H9 (cell line): ENCODE measurements at places on chromosomes 12 and 14.

- DNase-seq: no peak
Measured at GRCh38 chr14:59093902-59094301, 94.6 kb upstream of the DAAM1 start.

DNA sequence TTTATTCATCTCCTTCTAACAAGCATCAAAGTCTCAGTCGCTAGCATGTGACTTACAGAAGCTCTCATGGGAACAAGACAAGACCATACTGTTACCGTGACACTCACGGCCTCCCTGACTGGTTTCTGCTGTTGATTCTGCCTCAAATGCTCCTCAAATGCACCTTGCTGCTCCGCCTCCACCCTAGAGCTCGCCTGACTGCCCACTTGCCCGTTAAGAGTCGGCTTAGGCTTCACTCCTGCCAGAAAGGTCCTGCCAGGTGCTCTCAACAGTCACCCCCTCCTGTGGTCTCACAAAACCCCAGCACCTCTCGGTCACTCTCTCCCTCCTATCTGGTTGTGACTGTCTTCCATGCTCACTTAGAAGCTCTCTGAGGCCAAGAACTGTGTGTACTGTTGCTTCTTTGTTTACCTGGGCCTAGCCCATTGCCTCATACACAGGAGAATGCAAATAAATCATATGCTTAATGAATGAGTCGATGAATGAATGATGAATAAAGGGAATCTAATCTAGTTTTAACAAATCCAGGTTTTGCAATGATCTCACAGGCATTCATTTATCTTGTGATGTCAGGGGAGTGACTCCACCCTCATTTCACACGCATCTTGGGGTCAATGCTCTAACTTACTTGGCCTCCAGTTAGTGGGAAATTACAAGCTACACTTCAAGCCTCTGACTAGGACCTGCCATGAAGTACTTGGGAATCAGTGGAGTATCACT is 41.3 kb downstream of the SSH1 start:
- DNase-seq: no peak

DNA sequence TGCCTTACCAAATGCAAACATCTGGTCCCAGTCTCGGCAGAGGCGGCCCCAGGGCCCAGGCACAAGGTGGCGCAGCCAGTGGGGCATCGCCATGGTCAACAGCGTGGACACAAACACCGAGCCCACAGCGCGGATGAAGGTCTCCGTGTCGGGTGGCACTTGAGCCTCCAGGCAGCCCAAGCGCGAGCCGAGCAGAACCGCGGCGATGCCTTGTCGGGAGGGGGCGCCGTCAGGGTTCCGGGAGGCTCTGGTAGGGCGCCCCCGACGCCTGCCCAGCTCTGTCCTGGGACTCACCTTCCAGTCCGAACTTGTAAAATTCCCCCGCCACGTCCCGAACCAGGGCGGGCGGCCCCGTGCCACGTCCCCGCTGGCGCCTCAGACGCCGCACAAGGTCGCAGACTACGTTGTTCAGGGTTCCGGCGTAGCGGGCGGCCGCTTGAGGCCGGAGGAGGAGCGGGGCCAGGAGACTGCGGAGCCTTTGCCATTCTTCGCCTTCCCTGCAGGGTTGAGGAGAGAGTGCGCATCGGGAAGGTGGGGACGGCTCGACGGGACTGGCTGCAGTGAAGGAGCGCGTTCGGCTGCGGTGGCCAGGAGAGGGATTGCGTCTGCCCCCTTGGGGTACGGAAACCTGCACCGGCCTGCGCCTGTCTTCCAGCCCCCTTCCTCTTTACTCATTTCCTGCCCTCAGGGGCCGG is 1.7 kb downstream of the CYP27B1 start:
- DNase-seq: peak; percentile 78

DNA sequence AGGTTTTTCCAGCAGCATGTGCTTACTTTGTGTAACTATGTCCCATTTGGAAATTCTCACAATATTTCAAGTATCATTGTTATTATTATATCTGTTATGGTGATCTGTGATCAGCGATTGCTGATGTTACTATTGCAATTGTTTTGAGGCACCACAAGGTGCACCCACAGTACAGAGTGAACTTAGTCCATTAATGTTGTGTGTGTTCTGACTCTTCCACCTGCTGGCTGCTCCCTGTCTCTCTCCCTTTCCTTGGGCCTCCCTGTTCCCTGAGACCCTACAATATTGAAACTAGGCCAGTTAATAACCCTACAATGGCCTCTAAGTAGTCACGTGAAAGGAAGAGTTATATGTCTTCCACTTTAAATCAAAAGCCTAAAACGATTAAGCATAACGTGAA is 153.9 kb downstream of the PIK3C2G start:
- no peak for DNase-seq

DNA sequence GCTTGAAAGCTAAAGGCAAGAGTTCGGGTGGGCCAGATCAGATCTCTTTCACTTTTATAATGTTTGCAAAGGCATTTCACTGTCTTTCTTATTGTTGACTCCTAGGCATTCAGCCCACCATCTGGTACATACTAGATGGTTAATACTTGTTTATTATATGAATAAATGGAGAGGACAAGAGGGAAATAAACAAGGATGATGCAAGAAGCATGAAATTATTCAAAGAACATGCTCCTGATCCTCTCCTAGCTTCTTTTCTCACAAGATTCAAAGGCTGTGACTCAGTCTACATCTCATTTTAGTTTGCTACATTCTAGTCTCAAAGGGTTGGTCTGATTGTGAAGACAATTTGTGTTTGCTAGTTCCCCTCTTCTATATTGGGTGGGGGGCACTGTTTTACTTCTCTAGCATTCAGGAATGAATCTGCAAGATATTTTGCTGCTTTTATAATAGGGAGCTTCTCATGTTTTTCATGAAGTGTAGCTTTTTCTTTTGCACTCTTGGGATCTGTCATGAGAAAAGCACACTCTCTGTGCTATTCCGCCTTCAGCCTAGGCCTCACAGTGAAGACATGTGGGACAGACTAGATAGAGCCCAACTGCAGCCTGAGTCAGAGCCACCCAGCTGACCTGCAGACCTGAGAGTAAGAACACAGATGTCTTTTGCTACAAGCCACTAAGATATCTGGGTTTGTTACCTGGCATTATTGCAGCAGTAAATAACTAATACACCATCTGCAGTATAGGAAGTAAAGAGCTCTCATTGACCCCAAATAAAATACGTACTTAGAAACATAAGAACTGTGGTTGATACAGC is 65.7 kb downstream of the PTHLH start:
- no peak for DNase-seq

DNA sequence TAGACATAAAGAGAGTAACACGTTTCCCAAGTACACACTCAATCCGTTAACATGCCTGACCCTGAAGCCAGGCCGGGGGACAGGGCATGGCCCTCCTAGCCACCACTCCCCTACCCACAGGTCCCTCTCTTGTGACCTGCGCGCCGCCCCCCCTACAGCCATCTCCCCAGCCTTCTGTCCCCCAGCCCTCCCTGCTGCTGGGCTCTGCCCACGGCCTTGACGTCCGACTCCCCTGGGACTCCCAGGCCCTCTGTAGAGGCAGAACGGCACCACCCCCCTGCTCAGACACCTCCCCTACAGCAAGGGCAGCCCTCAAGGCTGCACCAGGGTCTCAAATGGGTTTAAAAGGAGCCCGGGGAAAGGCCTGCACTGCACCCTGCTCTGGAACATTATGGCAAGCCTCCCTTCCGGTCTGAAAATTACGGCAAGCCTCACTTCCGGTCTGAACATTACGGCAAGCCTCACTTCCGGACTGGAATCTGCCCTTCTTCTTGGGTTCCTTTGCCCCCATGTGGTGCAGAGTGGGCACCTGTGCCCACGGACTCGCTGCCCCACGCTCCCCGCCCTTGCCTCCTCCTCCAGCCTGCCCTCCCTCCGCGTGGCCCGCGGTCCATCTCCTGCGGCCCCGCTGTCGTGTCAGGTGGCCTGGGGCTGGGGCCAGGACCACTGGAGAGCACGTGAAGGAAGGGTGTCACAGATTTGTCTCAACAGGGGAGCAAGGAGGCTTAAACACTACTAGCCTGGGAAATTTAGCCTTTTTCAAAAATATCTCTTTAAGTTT is 77.6 kb downstream of the MOK start:
- DNase-seq: no peak

DNA sequence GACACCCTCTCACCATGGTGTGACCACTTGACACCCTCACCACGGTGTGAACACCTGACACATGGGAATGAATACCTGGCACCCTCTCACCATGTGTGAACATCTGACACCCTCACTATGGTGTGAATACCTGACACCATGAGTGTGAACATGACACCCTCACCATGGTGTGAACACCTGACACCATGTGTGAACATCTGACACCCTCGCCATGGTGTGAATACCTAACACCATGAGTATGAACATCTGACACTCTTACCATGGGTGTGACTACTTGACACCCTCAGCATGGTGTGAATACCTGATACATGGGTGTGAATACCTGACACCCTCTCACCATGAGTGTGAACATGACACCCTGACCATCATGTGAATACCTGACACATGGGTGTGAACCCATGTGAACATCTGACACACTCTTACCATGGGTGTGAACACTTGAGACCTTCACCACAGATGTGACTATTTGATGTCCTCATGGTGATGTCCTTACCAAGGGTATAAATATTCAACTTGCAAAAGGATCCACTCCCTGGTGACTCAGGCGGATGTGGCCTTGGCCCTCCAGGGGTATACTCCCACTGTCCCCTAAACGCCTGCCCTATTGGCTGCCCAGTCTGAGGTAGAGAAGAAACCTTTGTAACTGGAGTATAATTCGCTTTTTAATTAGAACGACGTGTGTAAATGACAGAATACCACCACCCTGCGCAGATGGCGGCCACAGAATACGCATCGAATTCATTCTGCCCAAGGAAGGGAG is 29.1 kb downstream of the RFLNA start:
- DNase-seq: no peak

DNA sequence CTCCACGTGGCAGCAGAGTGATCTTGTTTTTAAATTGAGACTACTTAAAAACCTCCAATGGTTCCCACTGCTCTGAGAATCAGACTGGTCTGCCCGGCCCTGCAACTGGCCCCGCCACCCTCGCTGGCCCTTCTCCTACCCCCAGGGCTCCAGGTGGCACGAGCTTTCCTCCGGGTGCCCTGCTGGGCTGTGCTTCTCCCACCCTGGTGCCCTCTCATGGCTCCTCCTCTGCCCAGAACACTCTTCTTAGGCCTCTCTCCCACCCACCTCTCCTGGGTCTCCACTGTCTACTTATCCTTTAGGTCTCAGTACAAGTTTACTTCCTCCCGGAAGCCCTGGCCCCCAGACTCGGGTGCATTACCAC is 26.5 kb downstream of the CCDC92 start:
- DNase-seq: peak; percentile 11

DNA sequence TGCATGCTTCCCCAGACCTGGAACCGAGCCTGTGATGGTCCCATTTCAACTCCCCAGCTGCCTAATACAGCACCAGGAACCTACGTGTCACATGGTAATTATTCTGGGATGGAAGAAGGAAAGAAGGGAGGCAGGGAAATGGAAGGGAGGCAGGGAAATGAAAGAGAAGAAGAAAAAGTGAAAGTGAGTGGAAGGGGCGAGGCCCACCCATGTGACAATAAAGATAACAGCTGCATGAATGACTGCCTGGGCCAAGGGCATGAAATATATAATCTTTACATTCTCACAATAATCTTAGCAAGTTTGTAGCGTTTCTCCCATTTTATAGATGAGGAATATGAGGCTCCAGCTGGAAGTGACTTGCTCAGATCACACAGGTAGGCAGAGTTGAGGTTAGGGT is 245.0 kb upstream of the PWP1 start:
- no peak for DNase-seq

- no peak for DNase-seq
Measured at GRCh38 chr14:92644171-92644969, 104.1 kb downstream of the LGMN start.

GRCh38 chr12:129079719-129080118 is 226.4 kb downstream of the GLT1D1 start:
- no peak for DNase-seq

GRCh38 chr14:28751467-28752058 is 15.0 kb upstream of the FOXG1 start:
- peak; percentile 72 for DNase-seq

DNA sequence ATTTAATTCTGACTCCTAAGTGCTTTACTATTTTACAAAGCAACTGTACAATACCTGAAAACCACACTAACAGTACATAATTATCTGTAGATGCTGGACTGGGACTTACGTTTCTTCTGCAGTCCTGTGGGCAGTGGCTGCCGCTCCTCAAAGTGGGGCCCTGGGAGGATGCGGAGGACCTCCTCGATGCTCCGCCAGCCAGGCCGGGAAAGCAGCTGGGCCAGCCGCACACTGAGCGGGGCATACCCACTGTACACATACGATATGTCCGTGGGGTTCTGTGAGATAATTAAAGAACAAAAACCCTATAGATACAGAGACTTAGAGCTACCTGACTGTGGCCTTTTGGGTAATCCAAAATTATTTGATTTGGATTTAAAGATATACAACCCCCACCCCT is 6.8 kb upstream of the DIABLO start:
- no peak for DNase-seq

DNA sequence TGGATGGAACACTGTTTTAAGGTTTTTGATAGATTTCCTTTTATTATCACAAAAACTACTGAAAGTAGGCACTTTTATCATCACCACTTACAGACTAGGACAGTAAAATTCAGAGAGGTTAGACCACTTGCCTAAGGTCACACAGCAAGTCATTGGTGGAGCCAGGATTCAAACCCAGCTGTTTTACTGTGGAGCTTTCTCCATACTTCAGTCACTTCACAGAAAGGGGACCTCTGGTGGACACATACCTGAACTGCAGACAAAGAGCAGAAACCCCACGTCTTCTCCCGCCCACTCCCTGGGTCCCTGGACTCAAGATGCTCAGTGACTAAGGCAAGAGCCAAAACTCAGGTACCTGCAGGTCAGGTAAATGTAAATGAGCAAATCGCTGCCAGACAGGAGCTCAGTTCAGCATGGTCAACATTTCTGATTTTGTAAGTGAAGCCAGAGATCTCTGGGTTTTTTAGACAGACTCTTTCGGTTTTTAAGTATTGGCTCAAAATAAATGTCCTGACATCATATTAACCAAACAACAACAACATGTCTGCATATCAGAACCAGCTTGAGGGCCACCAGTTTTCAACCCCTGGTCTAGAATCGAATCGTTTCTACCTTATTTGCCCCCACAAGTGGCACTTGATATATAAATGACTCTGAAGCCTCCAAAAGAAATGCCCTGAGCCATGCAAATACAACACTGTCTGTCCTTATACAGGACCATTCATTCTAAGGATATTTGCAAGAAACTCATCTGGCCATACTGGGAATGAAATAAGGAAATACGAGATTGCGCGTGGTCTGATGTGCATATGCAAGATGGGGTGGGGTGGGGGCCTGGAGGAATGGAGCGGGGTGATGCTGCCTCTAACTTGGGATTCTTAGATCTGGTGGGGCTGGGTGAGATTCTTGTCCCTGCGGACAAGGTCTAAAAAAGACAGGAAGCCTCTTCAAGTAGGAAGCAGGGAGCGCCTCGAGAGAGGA is 110.9 kb downstream of the KSR2 start:
- peak; percentile 88 for DNase-seq

- no peak for DNase-seq
Measured at GRCh38 chr14:95440951-95441350, 75.5 kb downstream of the SYNE3 start.
